ENCODE measurements at places on chromosomes 2 and 18.
A peak's percentile ranks its signal among the peaks of the same experiment; 100 is the strongest.

DNA sequence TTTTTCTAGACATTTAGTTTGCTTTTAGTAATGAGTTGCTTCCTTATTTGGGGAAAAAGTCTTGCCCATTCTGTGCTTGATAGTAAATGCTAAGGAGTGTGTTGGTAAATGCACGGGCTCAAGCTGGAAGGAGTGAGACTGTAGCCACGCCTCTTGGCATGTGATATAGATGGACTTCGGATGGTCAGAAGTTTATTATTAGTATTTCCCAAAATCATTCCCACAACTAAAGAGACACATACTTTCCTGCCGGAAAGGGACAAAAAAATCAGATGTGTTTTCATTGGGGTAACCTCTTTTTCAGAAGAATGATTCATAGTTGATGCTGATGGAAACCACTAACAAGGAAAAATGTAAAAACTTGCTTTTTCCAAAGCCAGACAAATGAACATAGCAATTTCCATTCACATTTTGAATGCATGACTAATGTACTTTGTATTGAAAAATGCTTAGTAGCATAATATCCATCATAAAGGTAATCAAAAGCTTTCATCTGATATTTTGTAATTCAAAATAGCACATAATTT lies 133.2 kb downstream of the ZNF532 start:
- DNase-seq: no peak

GRCh38 chr2:68660658-68661057 lies 17.3 kb downstream of the PROKR1 start:
- no peak for DNase-seq

- no peak for DNase-seq
Measured at GRCh38 chr2:178946494-178946893, 103.4 kb downstream of the CCDC141 start.

DNA sequence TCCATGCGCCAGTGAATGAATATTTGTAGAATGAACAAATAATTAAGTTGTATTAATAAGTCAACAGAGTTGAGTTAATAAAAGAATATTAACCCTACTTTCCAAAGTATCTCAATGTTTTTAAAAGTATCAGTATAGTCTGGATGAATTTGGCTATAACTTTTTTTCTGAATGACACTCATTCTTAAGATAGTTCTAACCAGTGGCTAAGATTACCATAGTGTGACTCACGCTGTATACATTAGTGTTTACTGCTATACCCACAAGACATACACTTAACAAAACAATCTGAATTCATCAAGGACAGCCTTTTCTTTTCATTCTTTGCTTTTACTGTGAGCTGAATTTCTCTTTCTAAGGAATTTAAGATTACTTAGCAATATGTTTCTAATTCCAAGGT lies 77.0 kb upstream of the PDE1A start:
- no peak for DNase-seq

DNA sequence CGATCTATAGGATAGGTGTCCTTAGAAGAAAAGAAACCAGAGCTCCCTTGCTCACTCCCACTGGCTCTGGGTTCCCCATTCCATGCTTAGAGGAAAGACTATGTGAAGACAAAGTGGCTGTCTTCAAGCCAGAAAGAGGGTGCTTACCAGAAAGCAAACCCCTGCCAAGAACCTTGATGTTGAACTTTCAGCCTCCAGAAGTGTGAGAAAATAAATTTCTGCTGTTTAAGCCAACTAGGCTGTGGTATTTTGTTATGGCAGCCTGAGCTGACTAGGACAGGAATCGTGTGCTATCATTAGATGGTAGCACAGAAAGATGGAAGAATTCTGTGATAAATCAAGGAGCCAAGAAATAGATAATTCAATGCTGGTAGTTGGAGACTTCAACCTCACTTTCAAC lies 19.9 kb upstream of the TFCP2L1 start:
- no peak for DNase-seq

DNA sequence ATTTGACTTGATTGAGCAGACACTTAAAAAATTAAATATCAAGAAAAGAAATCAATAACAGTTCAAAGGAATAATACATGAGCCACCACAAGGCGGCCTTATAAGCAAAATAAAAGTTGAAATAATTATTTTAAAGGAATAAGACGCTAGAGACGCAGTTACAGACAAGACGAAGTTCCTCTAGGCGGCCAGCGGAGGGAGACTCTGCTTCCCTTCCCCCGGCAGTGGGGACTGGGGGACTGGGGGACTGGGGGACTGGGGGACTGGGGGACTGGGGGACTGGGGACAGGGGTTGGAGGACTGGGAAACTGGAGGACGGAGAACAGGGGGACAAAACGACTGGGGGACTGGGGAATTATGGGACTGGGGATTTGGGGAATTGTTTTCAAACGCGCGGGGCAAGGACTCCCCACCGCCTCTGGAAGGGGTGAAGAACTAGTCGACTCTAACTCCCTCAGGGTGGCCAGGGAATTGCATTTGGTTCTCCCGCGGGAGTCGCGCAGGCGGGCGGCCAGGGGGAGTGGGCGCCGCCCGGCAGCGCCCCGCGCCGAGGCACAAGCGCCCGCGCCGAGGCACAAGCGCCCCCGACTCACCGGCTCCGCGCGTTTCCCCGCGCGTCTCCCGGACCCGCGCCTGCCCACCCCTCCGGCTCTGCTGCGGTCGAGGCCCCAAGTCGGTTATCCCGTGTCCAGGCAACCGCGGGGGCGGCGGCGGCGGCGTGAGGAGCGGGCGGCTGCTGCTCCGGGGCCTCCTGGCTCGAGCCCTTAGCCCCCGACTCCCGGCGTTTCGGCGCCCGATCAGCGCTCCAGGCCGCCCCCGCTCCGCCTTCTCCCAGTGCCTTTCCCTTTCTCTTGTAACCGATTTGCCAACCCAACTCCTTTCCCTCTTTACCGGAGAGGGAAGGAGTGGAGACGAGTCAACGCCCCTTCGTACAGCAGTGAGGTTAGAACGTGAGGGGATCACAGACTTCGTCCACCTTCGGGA lies at the start of gene CCDC178:
CCDC178 (minus strand) TSS at position 662 of the 984 bp plus-strand sequence. CDS start 28,633 bp downstream, outside the sequence.
- DNase-seq: peak; percentile 56

- DNase-seq: no peak
Measured at GRCh38 chr2:121287146-121287798, 2.3 kb upstream of the TFCP2L1 start.

All from DMS79 (cell line).